CD4-positive, alpha-beta T cell treated with Interleukin-10 for 1 hour (primary cell): ENCODE measurements at places on chromosomes 6 and 20.

DNA sequence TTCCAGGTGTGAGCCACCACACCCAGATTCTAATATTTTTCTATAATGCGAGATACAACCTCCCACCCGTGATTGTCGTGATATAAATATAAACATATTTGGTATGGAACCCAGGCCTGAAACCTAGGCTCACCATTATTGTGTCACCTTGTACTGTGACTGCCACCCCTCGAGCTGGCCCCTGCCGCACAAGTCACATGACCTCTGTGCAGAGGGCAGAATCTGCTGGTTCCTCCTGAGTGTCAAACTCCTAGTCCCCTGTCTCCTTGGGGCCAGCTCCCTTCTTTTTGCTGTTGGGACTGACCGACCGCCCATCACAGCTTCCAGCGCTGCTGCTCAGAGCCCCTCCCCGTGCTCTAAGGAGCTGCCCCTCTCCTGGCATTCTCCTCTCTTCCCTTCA is 86.4 kb downstream of the RSPH3 start:
- DNase-seq = no peak

GRCh38 chr6:14789996-14790395 is 455.9 kb upstream of the JARID2 start:
- DNase-seq = no peak

- no peak for DNase-seq
Observed at GRCh38 chr6:87103977-87104601, 9.2 kb upstream of the CGA start.

DNA sequence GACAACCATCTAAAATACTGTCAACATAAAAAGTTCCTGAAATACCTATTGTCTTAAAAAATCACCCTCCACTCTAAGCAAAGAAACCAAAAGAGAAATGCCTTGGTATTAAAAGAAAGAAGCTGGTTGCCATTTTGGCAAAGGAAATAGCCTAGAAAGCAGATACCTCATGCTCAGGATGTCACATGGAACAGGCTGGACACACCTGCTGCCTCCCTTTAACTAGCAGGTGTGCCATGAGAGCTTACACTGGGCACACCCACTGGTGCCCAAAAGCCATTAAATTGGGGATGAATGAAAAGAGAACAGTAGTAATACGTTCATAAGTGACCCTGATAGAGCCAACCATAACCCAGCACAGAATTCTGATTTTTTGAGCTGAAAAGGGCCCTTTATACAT is 1.5 kb downstream of the SLC23A2 start:
- no peak for DNase-seq

DNA sequence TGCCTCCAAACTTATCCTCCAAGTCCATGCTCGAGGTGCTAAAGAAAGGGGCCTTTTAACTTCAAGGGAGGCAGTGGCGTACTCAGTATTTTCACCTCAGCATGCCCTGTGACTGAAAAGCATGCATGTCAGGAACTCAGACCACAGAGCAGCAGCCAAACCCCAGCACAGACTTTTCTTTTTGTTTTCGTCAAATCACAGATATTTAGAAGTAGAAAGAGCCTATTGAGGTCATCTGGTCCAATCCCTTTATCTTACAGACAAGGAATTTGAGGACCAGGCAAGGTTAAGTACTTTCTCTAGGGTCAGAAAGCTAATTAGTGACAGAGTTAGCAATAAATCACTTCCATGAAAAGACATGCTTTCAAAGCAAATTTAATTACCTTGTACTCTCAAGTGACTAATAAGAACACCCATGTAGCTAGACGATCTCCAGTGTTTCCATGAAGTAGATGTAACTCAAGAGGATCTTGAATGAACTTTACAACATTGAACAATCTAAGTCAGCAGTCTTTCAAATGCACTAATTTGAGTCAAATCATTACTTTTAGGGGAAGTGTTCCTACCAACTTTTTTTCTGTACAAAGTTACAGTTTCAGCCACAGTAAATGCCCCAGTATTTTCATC is 35.9 kb downstream of the MOXD1 start:
- DNase-seq = no peak

DNA sequence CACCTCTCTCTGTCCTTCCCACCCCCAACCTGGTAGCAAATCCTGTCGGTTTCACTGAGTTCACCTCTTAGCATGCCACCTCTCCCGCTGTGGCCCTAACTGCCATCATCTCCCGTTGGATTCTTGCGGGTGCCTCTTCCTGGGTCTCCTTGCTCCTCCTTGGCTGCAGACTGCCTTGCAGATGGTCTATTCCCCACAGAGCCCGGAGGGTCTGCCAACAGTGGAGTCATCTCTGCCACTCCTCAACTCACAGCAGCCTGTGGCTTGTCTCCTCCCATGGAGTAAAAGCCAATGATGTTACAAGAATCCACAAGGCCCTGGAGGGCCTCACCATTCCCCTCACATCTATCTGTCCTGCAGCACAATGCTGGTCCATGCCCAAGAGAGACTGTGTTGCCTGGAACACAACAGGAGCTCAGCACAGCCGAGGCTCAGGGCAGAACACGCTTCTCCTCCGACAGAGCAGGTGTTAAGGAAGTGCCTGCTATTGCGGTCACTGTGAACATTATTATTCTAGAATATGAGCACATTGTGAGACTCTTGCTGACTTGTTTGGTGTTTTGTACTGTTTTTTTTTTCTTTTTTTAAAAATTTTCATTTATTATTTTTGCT is 241.8 kb upstream of the SULF2 start:
- DNase-seq = no peak

GRCh38 chr6:112594886-112595594 is 247.9 kb downstream of the RFPL4B start:
- no peak for DNase-seq

DNA sequence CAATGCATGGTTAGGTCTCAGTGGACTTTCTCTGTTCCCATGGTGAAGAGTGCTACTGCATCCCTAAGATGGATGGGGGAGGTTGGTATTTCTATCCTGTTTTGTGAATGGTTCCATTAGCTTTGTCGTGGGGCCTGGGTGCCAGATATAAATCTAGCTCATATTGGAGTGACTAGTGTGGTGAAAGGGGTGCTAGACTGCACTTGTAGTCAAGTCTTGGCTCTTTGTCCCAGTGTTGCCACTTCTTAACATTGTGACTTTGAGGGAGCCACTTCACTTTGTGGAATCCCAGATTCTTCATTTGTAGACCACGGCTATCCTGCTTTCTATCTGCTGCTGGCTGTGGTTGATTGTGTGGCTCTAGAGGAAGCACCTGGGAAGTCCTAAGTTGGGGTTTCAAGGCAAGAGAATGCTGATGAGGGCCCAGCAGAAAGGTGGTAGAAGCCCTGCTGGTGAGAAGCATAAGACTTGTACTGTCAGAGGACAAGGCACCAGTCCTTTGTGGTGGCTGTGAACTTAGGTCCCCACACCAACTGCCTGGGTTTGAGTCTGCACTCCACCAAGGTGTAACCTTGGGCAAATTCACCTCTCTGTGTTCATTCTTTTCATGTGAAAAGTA is 44.1 kb downstream of the VAPB start:
- no peak for DNase-seq

DNA sequence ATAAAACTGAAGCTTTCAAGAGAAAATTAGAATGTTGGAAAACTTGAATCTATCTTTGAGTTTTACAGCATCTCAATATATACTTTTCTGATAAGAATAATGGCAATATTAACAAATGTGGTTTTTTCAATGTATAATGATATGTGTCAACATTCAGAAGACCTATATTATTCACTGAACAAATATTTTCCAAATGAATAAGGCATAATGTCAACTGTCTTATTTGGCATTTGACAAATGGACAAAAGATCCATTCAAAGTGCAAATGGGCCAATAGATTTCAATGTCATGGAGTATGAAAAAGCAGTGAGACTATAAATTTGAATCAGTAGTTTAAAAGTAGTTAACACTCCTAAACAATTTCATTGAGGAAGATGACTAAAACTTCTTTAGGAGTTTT is 20.9 kb downstream of the LMBRD1 start:
- no peak for DNase-seq

DNA sequence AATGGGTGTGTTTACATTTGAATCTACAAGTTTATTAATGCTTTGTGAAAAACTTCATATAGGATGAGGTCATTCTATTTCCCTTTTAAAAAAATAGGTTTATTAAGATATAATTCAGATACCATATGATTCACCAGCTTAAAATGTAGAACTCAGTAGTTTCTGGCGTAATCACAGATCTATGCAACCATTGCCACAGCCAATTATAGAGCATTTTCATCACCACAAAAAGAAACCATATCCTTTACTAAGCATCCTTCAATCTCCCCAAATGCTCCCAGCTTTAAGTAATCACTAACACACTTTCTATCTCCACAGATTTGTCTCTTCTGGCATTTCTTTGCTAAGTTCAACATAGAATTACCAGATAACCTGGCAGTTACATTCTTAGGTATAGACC is 137.2 kb downstream of the PTPRT start:
- DNase-seq = no peak

- DNase-seq = peak; percentile 72
Observed at GRCh38 chr6:106103728-106104109, 17.6 kb downstream of the PRDM1 start.

GRCh38 chr20:19501476-19502115 is 256.5 kb upstream of the RIN2 start:
- no peak for DNase-seq

GRCh38 chr20:38728191-38728781 is 4.0 kb downstream of the SLC32A1 start:
- no peak for DNase-seq

GRCh38 chr6:134240665-134241431 is 77.1 kb downstream of the SGK1 start:
- DNase-seq = peak; percentile 89
